Hippocampal formation (tissue), 2 donors: ENCODE measurements at places on chromosomes 2 and 18.

- DNase-seq: peak; percentile 51
Observed at GRCh38 chr18:58044370-58045241, 580 bp downstream of the NEDD4L start.

DNA sequence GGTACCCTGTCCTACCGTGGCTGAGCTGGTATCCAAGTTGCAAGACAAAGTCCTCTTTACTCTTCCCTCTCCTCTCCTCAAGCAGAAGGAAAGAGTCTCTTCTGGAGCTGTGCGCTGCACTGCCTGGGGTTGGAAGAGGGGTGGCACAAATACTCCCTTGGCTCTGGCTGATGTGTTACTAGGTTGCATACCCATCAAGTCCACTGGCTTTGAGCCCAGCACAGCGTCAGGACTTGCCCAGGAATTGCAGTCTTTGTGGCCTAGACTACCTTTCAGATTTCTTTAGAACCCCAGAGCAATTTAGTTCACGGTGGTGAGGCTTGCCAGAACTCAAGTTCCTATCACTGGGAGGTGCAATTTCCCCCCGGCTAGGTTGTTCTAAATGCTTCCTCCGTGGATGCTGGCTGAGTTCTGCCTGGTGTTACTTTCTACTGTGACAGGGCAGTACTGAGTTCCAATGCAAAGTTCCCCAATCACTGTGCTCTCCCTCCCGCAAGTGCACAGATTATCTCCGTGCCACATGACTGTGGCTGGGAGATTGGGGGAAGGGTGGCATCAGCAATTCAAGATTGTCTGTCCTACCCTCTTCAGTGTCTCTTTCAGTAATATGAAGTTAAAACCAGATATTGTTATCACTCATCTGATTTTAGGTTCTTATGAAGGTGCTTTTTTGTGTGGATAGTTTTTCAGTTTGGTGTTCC lies 13.4 kb downstream of the MYO3B start:
- no peak for DNase-seq

GRCh38 chr18:28946471-28946870 lies 769.5 kb upstream of the CDH2 start:
- no peak for DNase-seq

DNA sequence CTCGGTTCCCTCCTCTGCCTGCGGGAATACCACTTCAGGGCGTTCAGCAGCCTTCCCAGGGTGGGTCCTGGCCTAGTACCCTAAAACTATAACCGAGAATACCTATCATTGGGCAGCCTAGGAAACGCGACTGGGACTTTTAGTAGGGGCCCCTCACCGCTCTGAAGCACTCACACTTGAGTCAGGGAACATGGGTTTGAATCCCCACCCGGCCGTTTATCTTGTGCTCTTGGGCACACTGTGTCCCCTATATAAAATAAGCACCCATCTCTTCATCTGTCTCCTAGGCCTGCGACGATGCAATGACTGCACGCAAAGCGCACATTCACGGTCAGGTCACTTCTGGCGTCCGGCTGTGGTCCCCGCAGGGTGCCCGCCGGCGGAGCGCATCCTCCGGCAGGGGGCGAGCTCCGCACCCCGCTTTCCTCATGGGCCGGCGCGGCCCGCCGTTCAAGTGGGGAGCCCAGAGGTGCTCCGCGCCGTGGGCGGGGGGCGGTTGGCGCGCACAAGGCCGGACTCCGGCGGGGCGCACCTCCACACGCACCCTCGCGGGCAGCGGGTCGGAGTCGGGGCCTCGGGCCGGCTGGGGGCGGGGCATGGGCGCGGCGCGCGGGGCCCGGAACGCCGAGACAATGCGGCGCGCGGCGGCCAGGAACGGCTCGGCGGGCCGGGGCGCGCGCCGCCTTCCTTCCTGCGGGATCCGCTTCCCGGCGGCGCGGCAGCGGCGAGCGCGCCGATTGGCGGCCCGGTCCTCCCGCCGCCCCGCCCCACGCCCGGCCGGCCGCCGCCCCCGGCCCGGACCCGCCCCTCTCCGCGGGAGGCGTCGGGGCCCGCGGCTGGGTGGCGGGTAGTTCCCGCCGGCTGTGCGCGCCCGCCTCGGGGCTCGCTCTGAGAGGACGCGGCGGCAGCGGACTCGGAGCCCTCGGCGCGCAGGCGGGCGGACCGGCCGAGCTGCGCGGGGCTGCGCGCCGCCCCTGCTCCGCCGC lies at the start of gene ASAP2:
ASAP2 (plus strand) TSS at position 850 of the 986 bp plus-strand sequence. CDS start 293 bp downstream, outside the sequence.
- peak; percentile 58 for DNase-seq

- DNase-seq: no peak
Observed at GRCh38 chr2:122238006-122238559, 482.6 kb downstream of the TSN start.

DNA sequence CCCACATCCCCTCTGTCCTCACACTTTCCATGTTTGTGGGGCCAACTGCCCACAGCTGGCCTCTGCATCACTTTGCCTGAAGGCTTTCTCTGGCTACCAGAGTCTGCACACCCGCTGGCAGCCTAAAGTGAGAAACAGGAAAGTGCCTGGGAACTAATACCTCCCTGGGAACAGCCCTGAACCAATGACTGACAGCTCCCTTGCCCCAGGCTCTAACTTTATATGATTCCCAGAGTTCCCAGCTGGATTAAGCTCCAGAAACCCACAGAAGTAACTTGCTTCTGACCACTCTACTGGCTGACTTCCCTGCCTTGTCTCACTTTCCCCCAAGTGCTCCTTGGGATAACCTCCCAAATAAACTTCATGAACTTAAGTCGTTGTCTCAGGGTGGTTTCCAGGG lies 159.6 kb upstream of the LMAN1 start:
- no peak for DNase-seq

- DNase-seq: peak; percentile 8
Observed at GRCh38 chr2:72956936-72957335, 39.6 kb downstream of the EMX1 start.

- peak; percentile 18 for DNase-seq
Observed at GRCh38 chr2:9422321-9423099, 818 bp downstream of the ITGB1BP1 start.

DNA sequence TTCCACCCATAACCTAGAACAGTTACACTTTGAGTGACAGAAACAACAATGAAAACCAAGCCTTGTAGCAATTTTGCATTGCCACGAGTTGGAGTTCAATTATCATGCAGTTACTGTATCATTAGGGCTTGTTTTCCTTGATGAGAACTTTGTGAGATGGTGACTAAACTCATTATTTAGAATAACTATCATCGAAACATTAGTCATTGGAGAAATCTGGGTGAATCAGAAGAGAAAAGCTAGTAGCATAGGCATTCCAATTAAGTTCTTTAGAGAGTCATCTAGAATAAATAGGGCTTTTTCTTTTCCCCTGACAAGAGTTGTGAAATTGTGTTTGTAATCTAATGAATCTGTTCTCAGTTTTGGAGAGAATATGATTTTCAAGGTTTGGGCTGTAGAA lies 122.8 kb upstream of the DOCK10 start:
- DNase-seq: no peak

DNA sequence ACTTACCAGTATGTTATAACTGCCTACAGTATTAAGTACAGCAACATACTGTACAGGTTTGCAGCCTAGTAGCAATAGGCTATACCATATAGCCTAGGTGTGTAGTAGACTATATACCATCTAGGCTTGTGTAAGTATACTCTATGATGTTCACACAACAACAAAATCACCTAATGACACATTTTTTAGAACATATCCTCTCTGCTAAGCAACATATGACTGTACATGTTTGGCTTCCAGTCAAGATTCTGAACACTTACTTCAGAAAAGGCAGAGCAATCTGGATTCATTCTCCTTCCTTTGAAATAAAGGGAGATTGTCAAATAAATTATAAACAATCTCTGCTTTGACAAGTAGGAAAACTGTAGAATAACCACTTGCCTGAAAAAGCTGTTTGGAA lies 81.8 kb downstream of the EXOC6B start:
- no peak for DNase-seq

- DNase-seq: peak; percentile 20
Observed at GRCh38 chr2:126657148-126657635, 1.2 kb downstream of the GYPC start.

DNA sequence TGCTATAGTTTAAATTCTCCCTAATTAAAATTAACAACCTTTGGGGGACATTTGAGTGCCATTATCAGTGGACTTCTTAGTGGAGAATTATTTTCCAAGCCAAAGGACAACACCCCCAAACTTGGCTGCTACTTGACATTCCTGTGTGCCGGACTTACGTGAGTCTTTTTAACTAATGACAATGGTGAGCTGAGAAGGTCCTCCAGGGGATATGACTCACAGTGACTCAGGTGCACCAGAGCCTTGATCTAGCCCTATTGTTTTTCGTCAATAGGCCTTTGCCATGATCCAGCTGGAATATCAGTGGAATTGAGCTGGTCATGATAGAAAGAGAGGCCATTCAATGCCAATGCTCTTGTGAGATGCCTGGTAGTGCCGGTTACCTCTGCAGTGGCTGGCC lies 118.1 kb upstream of the CXCR4 start:
- DNase-seq: no peak

DNA sequence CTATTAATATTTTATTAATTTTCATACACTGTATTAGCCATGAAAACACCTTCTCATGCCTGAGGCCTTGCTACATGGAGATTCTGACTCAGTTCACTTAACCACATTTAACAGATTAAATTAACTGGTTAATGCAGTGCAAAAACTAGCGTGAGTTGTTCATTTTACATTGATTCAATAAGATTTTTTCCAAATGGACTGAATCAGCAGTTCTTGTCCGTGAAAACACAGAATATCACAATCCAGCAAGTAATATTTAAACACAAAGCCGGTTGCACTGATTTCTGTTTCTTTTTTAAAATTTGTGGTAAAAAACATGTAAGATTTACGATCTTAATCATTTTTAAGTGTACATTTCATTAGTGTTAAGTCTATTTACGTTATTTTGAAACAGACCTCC lies 118.2 kb upstream of the THUMPD2 start:
- DNase-seq: no peak

GRCh38 chr2:147843391-147843863 lies 1.4 kb upstream of the ACVR2A start:
- no peak for DNase-seq

- no peak for DNase-seq
Observed at GRCh38 chr2:120732506-120733237, 3.0 kb upstream of the GLI2 start.

- no peak for DNase-seq
Observed at GRCh38 chr18:35835366-35835765, 137.1 kb upstream of the RMP24 start.

- no peak for DNase-seq
Observed at GRCh38 chr2:145284551-145284950, 764.6 kb upstream of the ZEB2 start.

DNA sequence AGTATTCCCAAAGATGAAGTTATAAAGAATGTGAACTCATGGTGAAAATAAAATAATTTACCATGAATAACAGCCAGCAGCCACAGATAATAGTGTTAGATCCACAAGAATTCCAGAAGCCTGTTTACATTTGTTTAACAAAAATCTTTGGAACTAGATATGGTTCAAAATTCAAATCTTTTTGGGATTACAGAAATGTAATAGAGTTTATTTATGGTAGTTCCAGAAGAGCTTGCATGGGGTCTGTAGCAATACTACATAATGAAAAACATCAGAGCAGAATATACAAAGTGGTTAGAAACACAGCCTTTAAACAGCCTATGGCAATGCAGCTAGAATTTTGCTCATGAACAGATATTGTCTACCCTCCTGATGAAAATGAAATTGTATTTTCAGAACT lies 179.1 kb downstream of the RDH14 start:
- DNase-seq: no peak

DNA sequence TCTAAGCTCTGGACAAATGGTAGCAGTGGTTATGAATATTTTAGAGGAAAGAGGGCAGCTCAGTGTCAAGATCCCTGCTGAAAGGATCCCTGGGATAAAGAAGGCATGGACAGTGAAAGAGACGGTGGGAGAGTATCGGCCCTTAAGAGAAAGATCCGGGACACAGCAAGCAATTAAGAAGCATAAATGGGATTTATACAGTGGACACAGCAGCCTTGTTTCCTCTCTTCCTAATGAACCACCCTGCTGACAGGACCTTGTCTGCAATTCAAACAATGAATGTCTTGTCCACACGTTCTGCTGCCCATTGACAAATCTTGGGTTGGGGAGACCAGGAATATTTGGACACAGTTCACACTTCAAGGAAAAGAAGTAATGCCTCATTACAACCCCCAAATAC lies 16.5 kb downstream of the CPLX4 start:
- no peak for DNase-seq

DNA sequence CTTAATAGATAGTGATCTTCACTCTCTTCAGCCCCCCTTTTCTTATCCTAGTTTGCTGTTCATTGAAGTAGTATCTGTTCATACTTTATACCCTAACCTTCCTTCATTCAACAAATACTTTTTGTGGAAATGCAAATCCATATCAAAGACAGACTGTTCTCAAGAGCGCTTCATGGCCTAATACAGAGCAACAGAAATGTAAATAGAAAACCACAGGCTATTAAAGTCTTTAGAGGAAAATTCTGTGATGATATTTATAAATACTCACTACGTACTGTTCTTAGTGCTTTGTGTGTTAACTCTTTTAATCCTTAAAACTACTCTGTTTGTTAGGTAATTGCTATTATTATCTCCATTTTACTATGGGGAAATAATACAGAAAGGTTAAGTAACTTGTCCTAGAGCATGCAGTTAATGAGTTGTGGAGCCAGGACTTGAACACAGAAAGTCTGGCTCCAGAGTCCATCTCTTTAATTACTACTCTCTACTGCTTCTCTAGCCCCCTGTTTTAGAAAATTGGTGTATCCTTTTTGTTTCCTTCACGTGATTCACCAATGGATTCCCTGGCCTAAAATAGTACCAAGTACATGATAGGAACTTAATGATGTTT lies 2.9 kb downstream of the MDH1 start:
- DNase-seq: no peak

DNA sequence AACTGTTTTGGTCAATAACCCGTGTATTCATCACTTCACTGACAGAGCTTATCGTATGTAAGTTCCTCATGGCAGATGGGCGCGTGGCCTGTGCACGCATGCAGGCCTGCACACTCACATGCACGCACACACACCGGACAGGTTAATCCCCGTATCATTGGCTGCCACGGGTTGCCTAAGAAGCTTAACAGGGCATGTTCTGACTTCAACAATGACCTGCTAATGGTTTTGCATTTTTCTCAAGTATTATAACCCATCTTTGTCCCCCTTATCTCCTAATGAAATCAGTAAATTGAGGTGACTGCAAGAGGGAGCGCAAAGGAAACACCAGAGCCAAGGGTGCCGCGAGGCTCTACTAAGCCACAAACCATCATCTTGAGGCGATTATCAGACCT lies 399.0 kb upstream of the ID2 start:
- no peak for DNase-seq

GRCh38 chr18:5538544-5538943 lies 5.3 kb downstream of the EPB41L3 start:
- no peak for DNase-seq

- DNase-seq: no peak
Observed at GRCh38 chr2:24022975-24023575, 13.2 kb downstream of the MFSD2B start.

DNA sequence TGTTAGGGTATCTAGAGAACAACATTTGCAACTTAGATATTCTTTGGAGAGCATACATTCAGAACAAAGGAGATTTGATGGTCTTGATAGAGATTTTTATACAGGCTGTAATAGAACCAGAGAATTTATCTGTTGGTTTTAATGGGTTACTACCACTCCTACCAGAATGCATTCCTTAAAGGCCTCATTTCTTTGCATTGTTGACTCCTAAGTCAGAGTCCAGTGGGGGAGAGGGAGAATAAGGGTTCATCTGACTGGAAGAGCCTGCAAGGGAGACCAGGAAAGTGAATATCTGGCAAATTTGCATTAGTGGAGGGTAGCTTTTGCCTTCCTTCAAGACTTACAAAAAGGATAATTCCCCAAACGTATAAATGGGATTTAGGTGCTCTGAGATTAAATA lies 29.7 kb downstream of the AGPS start:
- no peak for DNase-seq
